ENCODE measurements at places on chromosomes 1 and 21.

- no peak for DNase-seq
Measured at GRCh38 chr1:17004466-17005364, 7.0 kb downstream of the ATP13A2 start.

DNA sequence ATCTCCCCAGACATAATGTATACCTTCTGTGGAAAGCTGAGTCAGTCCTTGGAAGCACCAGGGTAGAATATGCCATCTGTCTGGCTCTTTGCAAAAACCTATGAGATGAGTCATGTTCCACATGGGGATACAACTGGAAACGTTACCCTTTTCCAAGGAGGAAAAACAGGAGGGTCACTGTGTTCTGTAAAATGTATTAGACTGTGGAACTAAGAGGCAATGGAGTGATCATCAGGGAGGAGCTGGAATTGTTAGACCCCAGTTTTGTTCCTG, 16.1 kb upstream of the PSMD4 start:
- no peak for DNase-seq

DNA sequence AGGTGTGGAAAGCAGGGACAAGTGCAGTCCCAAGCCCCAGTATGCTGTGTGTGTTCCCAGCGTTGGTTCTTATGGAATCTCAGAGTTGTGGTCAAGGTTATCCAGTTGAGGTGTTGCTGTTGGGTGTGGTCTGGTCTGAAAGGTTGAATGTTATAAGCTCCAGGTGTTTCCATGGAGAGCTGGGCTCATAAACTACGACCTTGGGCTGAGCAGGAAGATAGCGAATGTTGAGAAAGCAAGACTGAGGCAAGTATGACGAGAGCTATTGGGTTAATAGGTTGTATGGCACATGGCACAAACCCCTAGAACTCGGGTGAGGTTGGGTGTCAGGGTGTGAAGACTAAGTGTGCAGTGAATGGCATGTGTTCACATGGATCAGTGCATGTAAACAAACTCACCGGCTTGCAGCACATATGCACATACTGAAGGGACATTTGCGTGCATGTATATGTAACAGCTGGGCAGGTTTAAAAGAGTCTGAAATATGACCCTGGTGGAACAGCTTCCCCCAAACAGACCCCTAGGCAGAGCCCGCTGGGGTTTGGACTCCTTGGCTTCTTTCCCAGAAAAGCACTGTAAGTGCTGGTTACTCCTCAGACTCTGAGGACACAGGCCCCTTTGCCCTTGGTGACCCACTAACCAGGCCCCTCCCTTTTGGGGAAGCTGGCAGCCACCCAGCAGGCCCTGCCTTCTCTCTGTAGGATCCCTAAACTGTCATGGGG, 117.5 kb downstream of the NAV1 start:
- DNase-seq: no peak

DNA sequence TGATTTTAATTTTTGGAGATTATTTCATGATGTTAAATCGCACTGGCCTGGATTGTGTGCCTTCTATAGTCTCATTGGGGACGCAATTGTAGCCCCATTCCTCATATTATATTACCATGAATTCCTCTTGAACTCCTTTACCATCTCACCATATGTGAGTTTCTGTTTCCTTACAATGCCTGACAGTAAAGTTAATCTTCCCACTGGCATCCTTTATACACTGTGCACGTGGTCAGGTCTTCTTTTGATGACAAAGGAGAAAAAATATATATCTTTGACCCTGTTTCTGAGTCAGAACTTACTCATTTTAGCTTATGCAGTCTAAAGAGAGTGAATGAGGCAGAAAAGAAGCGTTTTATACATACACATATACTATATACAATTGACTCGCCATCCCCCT, 774 bp upstream of the ABL2 start:
- no peak for DNase-seq

DNA sequence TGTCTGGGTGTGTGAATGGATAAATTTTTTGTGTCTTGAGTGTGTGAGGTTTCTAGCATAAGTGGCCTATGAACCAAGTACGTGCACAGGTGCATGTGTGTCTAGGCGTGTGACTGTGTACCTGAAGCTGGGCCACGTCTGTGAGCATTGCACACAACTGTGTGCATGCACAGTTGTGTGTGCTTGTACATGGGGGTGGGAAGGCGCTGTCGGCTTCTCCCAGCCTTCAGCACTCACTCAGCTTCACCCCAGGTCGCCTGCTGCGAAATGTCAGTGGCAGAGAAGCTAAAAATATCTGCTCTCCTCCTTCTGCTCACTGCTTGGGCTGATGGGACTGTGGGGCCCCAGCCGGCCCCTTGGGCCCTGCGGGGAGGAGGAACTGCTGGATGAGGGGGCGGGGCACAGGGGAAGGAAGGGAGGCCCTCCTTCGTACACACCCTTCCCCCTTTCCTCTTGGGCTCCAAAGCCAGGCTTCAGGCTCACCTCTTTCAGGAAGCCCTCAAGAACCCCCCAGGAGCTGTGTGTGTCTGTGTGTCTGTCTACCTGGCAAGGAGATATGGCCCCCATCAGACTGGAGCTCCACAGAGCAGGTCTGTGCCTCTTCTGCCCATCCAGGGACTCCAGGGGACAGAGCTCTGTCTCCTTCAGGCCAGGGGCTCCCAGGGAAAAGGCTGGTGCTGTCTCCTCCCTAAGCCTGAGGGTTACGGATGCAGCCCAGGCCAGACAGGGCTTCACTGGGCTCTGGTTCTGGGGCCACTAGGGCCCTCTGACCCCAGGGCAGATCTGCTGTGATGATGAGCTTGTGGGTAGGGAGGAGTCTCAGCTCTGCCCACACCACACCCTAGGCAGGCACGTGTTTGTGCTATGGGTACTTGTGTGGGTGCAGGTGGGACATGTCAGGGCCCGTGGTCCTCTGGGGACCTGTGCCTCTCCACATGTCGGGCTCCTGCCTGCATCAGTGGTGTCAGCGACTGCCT, 35.6 kb upstream of the WASF2 start:
- peak; percentile 41 for DNase-seq

DNA sequence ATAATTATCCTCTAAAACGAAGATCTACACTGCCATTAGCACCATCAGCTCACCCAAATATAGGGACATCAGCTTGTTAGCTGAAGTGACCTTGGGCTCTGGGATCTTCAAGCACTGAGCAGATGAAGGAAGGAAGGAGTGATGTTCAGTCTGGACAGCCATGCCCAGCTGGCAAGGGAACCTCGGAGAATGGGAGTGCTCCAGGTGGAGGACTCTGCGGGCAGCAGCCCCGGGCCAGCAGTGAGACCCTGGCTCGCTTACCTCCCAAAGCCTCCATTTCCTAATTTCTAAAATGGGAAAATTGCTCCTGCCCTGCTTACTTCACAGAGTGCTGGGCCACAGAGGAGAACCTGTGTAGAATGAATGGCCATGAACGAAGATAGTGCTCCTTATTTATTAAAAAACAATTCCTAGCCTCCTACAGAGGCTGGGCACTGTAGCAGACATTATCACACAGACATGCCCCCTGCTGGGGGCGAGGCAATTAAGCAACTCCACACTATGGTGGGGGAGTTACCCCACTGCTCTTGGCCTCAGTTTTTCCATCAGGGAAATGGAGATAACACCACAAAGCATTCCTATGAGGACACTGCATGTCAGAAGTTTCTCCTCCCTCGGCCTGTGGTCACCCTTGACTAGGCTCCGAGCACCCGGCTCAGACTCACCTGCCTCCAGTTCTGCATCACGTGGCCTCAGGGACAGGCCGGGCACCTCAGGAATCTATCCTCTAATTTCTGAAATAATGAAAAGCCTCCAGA, 117.6 kb downstream of the KCNN3 start:
- DNase-seq: no peak

- no peak for DNase-seq
Measured at GRCh38 chr1:84361796-84362195, 36.5 kb upstream of the DNASE2B start.

GRCh38 chr1:156214024-156214748, 1.4 kb downstream of the PMF1 start:
- DNase-seq: no peak

DNA sequence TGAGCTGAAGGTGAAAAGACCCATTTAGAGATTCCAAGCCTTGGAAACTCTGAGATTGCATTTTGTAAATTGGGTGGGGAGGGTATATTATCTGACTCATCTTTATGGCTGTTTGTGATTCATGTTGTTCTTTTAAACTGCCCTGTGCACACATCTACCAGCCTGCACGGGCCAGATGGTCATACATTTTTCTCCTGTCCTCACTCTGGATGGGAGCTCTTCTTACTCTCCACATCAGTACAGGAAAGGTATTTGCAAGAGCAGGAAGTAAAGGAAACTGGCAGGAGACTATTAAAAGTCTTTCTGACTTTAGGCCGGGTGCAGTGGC, 14.3 kb upstream of the NMNAT2 start:
- no peak for DNase-seq

GRCh38 chr1:222680080-222680479, 32.2 kb downstream of the AIDA start:
- DNase-seq: no peak

GRCh38 chr21:32336711-32337110, 38.1 kb downstream of the MRAP start:
- DNase-seq: no peak

DNA sequence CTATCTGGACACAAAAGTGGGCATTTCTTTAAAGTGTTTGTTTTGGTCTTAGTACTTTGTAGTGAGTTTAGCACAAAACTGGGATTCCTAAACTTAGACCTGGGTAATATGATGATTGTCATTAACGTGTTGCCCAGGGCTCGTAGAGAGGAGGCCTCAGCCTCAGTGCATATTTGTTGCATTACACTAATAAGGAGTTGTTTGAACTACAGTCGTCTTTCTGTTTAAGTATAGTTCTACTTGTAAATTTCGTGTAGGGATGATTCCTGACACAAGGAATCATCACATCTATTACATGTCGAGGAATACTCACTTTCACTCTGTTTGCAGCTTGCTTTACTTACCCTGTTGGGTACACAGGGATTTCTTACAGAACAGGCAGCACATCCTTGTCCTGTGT, 85.0 kb downstream of the PRDM2 start:
- no peak for DNase-seq

GRCh38 chr1:210535761-210536160, 207.1 kb downstream of the HHAT start:
- no peak for DNase-seq

- peak; percentile 64 for DNase-seq
Measured at GRCh38 chr1:90721210-90722194, 4.4 kb upstream of the BARHL2 start.

DNA sequence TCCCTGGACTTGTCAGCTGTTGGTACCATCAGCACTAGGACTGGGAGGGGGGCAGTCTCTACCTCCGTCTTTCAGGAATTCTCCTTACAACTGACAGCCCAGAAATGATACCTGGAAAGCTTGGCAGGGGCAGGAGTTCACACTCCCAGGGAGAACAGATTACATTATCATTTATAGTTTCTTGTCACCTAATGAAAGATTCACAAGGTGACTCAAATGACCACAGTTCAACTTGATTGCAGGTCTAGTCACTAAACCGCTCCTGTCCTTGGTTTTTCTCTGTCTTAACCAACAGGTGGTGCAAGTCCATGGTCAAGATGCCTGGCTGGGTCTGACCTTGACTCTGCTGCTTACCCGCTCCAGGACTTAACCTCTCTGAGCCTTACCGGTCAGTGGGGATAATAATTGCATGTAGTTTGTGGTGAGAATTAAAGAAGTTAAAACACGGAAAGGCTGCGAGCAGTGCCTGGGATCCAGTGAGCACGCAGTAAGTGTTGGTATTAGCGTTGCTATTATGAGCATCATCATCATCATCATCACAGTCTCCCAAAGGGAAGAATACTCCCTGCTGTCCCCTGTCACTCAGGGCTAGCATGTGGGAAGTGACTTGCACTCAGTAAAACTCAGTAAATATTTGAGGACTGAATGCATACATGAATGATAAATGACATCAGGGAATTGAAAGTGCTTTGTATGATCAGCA, 125.3 kb upstream of the CD34 start:
- DNase-seq: no peak

- DNase-seq: no peak
Measured at GRCh38 chr1:205043866-205044265, 854 bp downstream of the CNTN2 start.

DNA sequence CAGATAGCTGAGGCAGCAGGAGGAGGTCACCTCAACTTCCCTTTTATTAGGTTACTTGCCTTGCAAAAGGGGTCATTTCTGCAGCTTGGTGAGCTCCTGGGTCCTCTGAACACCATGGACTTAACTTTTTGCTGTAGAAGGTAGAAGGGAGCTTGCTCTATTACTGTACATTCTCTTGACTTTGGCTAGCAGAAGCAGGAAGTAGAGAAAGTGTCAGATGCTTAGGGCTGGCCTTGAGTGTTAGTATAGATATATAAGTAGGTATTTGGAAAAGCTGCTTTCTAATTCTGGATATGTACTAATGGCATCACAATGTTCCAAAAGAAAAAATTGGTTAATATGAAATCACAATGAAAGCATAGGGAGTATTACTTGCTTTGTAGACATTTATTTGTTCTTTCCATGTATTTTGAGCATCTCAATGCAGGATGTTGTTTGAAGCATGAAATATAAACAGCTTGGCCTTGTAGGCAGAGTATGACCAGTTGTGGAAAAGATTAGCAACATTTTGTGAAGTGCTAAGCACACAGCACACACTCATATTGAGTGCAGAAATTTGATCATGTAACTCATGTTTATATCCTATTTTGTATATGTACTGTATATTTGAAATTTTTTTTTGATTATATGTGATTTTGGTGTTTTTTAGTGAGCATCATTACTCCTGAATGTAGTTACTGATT, 108.8 kb downstream of the DYRK1A start:
- DNase-seq: peak; percentile 27

- no peak for DNase-seq
Measured at GRCh38 chr1:221869779-221870178, 127.9 kb upstream of the DUSP10 start.

DNA sequence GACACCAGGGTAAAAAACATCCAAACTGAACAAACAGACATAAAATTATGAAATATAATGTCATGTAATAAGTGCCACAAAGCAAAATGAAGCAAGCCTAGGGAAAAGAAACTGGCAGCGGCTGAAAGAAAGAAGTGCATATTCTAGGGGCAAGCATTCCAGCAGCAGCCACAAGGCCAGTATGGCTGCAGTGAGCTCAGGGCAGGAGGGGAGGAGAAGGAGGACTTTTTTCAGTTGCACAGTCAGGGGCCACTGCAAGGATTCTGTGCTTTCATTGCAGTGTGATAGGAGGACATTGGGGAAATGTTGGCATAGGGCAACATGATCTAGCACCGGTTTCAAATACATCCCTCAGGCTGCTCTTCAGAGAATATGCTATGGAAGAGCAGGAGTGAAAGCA, 263.8 kb downstream of the NEGR1 start:
- no peak for DNase-seq

DNA sequence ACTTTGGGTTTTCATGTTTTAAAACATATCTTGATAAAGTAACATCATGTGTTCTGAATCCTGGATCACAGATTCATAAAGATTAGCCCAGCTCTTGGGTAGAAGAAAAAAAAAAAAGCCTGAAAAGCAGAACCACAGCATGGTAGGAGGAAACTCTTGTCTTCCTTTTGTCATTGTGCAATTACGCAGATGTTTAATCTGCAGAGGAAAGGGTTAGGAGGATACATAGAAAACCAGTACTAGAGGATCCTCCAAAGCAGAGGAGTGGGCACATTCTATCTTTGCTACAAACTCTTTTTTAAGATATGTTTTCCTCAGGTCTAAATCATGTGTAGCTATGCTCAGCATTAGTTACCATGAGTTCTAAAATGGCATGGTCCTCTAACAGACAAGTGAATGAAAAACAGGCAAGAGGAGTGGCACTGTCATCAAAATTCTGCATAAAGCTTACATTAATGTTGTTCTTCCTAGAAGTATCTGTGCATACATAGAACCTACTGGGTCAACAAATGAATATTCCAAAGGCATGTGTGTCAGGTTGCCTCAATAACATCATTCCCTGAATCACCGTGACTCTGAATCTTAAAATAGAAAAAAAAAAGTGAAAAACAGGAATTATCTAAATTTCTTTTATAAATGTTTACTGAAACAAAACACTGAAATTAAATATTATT, 107.0 kb downstream of the NME7 start:
- no peak for DNase-seq
